Activated T-helper 1 cell treated with anti-CD3 and anti-CD28 coated beads, Interleukin-2, amount 50 U/mL, for 16 hours (primary cell): ENCODE measurements at places on chromosomes 16 and 17.
A peak's percentile ranks its signal among the peaks of the same experiment; 100 is the strongest.

GRCh38 chr16:30054959-30055553 lies 10.5 kb upstream of the ALDOA start:
- no peak for DNase-seq

DNA sequence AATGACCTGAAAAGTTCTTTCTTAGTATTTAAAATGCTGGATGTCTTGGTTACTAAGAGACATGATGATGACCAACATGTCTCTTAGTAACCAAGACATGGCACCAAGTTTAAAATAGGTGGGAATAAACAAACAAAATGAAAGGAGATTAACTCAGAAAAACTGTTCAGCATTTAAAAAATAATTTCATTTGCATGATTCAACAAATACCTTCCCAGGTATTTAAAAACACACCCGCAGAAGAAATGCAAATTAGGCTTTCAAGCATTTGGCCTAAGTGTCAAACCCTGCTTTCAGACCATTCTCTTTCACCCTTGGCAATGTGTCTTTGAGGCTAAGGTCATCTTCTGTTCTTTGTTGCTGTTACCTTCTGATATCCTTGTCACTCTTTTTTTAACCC lies 91.4 kb upstream of the CORO6 start:
- DNase-seq, result no peak

DNA sequence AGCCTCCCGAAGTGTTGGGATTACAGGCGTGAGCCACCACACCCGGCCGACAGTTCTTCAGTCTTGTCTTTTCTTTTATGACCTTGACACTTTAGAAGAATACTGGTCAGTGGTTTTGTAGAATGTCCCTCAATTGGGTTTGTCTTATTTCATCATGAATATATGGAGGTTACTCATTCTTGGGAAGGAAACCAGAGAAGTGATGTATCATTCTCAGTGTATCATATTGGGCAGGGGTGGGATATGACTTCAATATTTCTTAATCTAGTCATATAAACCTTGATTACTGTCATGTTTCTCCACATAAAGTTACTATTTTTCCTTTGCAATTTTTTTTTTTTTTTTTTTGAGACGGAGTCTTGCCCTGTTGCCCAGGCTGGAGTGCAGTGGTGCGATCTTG lies 36.9 kb downstream of the SNTB2 start:
- DNase-seq, result no peak

DNA sequence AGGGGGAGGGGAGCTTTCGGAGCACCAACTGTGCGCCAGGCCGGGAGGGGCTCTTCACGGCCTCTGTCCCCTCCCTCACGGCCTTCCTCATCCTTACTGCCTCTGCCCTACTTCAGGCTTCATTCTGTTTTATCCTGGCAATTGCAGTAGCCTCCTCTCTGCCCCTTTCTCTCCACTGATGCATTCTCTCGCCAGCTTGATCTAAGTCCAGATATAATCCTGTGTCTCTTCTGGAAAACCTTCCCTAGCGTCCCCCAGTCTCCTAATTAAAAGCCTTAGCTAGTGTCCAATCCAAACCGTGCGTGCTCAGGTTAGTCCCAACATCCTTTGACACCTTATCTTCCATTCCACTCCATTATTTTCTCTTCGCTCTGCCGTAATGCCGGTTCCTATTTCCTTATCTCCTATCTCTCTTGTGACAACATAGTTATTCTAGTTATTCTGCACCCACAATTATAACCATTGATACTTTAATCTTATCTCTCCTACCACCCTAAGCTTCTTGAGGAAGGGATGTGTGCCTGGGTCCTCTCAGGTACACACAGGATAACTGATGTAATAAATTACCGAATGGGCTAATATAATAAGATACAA lies 869 bp downstream of the ZNF48 start:
- no peak for DNase-seq

DNA sequence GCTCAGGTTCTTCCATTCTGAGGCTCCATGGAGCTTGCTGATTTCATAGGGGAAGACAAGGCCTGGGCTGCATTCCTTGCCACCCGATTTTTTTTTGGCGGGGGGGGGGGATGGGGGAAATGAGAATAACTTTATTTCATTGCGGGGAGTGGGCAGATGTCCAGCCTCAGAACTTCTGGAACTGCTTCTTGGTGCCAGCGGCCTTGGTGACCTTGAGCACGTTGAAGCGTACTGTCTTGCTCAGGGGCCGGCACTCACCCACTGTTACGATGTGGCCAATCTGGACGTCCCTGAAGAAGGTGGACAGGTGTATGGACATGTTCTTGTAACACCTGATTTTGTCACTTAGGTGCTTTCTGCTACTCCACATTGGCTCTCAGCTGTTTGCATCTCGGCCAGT lies 8.3 kb upstream of the CENPT start:
- DNase-seq, result no peak

GRCh38 chr17:78805301-78805700 lies 23.2 kb upstream of the CYTH1 start:
- DNase-seq, result peak; percentile 59

DNA sequence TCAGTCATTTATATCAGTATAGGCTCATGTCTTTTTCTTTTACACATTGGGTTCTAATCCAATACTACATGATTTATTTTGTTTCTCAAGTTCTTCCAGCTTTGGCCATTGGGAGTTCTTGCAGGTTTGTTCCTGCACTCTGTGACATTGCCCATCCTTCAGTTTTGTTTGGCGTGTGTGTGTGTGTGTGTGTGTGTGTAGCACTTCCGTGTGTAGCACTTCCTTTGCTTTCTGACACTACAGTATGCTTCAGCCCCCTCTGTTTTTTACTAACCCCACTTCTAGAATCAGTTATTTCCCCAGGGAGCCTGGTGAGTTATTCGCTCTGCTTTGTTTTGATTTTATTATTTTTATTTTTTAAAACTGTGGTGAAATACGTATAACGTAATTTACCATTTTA lies 75.6 kb upstream of the LGALS9 start:
- no peak for DNase-seq

DNA sequence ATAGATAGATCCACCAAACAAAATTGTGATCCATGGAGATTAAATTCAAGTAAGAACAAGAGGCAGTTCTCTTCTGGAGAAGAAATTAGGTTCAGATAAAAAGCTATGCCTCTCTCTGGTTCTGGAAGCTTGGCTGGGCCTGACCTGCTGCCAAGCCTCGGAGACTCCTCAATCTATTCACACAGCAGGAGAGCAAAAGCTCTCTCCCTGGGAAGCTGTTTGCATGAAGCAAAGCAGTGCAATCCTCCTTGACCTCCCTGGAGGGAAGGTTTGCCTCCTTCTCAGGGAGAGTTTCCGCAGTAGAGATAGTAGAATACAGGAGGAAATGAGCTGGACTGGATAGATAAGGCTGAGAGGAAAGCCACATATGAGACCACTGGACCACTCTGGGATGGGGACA lies 78.1 kb upstream of the GNAO1 start:
- DNase-seq, result no peak

DNA sequence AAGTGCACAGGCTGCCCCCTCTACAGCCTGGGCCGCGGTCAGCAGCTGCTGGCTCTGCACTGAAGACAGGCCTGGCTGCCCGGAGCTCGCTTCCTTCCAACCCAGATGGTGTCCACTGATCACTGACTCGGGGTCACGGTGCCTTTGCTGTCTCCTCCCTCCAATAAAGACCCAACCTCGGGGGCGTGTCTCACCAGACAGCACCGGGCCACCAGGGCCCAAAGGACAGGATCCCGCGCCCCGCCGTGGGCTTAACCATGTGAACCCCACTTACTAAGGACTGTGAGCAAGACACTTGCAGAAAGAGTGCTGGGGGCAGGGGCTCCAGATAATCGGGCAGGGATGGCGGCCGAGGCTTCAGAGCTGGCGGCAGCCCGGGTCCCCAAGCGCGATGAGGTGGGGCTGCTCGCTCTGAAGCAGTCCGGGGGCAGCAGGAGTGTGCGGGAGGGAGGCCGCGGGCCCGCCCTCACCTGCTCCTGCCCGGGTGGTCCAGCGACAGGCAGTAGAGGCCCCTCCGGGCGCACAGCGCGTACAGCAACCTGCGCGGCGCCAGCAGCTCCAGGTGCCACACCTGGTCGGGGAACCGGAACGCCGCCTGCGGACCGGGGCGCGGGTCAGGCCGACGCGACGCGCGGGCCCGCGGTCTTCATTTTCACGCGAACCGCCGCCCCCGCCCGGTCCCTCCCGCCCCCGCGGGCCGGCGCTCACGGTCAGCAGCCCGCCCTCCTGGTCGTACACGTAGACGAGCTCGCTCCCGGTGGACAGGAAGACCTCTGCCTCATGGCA lies 502 bp downstream of the FAAP100 start:
- DNase-seq, result no peak

GRCh38 chr17:44197980-44198720 lies 1.5 kb downstream of the ATXN7L3 start:
- DNase-seq, result no peak

DNA sequence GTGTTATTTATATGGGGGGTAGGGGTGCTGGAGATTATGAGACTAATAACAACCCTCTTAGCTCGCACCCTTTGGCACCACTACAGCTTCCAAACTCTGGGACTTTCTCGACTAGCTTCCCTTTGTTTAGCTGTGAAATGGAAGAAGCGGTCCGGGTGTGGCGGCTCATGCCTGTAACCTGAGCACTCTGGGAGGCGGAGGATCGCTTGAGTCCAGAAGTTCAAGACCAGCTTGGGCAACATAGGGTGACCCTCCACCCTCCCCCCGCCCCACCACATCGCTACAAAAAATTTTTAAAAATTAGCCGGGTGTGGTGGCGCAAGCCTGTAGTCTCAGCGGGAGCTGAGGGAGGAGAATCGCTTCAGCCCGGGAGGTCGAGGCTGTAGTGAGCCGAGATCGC lies 814 bp upstream of the CDH3 start:
- DNase-seq, result no peak

- no peak for DNase-seq
Measured at GRCh38 chr17:50833510-50834428, 1.6 kb upstream of the WFIKKN2 start.

- no peak for DNase-seq
Measured at GRCh38 chr17:78852709-78853121, 12.1 kb upstream of the USP36 start.

DNA sequence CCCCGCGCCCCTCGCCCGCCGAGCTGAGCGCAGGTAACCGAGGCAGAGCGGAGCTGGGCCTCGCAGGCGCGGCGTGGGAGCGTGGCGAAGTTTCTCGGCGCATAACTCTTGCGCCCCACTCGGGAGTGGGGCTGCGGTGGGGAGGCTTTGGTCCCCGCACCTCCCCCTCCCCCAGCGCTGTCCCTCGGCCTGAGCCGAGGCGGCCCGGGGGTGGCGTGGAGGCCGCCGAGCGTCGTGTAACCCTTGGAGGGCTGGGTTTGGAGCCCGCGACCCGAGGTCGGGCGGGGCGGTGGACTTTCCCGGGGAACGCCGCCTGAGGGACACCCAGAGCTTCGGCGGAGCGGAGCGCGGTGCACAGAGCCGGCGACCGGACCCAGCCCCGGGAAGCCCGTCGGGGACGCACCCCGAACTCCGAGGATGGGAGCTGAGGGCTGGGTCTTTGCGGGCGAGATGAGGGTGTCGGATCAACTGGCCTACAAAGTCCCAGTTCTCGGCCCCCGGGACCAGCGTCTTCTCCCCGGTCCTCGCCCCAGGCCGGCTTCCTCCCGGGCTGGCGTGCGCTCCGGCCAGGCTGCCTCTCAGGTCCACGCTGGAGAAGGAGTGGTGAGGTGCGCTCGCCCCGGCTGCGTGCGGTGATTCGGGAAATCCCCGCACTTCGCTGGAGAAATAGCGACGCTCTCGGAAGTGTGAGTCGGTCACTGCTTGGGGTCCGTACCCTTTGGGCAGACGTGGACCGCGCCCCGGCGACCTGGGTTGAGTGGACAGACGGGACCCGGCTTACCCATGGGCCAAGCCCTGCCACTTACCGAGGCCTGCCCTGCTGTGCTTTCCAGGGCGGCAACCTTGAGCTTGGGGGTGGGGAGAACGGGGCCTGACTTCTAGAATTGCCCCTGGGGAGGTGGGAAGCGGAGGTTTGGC lies 168.4 kb downstream of the RAB11FIP4 start:
- DNase-seq, result no peak

- no peak for DNase-seq
Measured at GRCh38 chr16:23863511-23864422, 28.0 kb downstream of the PRKCB start.

DNA sequence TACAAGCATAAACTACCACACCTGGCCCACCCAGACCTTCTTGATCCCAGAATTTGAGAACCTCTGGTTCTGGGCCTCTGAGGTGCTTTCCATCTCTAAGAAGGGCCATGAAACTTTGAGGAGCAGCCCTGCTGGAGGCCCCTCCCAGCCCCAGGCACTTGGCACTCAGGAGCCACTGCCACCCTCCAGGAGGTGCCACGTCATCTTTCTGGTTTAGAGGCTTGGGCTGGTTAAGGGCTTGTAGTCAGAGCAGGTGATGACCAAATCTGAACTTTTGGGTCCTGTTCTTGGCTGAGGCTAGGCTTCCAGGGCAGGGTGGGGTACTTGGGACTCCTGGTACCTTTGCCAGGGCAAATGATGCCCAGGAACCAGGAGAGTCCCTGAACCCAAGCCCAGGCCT lies 13.8 kb upstream of the DLX4 start:
- DNase-seq, result no peak

DNA sequence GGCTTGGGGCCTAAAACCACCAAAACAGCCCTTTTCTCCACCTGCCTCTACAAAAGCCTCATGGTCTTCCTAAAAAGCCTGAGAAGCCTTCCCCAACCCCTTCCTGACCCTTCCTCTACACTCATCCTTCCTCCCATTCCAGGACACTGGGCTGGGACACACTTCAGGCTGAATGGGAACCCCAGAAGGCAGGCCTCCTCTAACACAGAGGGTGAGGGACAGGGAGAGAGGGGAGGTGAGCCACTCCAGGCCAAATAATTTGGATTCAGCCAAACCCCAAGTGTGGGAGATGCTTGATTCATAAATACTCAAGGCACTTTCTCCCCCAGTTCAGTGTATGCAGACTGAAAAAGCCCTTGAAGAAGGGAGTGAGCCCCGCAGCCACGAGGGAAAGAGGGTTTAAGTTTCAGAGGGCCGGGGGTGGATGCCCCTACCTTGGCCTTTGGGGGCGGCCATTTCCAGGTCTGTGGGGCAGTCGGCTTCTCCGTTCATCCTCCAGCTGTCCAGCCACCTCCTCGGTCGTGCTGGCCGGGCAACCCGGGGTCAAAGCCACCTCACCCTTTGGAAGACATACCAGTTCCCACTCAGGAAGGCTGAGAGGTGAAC lies 1.6 kb downstream of the UBTF start:
- DNase-seq, result no peak

GRCh38 chr17:45006927-45007461 lies 38.9 kb upstream of the C1QL1 start:
- DNase-seq, result no peak

GRCh38 chr17:30234296-30234695 lies 1.2 kb downstream of the SLC6A4 start:
- DNase-seq, result no peak

- DNase-seq, result no peak
Measured at GRCh38 chr16:89291363-89291762, 73.9 kb downstream of the ZNF778 start.

- DNase-seq, result no peak
Measured at GRCh38 chr17:68198931-68199836, 48.7 kb upstream of the AMZ2 start.

- DNase-seq, result no peak
Measured at GRCh38 chr16:20260215-20261009, 66.9 kb downstream of the GP2 start.
